Fibroblast of skin of left biceps (primary cell): ENCODE measurements at places on chromosomes 1 and 21.

DNA sequence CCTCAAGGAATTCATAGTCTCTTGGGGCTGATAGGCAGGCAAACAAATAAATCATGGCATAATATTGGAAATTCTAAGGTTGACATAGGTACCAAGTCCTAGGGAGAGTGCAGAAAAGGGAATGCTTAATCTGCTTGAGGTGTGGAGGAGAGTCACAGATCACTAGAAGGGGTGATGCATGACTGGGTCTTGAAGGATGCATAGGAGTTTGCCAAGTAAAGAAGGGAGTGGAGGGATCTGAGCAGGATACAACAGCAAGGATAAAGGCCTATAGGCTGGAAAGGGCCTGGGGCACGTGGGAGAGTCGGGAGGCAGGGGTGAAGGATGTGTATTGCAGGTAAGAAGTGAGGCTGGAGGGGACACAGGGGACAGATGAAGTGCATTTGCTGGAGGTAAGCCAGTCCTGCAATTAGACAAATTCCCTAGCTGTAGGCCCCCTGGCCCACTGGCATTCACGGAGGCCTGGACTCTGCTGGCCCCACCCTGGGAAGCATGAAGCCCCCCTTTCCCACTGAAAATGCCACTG, 15.9 kb downstream of the IGSF21 start:
- DNase-seq, result no peak

DNA sequence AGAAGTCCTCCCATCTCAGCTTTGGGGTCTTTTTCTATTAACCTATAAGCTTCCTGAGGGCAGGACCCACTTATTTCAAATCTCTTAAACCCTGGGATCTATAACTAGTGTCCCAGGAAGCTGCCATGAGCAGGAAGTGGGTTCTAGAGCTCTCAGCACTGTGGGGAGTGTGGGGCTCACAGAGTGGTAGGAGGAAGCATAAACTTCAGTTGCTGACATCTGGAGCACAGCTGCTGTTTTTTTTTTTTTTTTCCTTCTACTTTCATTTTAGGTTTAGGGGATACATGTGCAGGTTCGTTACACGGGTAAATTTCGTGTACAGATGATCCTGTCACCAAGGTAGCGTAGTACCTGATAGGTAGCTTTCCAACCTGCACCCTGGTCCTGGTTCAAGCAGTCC, 59.3 kb downstream of the AK4 start:
- no peak for DNase-seq

GRCh38 chr1:76477156-76477555, 390.1 kb upstream of the ST6GALNAC5 start:
- no peak for DNase-seq

DNA sequence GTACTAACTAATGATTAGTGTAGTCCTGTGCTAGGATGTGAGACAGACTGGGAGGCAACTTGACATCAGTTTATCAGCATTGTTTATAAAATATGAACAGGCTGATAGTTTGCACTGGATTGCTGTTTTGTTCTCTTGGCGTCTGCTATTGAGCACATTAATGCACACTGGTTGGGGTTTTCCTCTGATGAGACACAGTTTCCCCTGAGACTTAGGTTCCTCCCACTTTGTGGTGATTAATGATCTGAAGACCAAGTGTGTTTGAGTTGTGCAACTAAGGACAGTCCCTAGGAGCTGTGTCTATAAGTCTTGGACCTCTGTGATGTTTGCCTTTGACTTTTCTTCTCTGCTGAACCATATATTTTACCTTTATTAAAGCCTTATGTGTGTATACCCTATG, 1015.4 kb downstream of the AMY1C start:
- no peak for DNase-seq

DNA sequence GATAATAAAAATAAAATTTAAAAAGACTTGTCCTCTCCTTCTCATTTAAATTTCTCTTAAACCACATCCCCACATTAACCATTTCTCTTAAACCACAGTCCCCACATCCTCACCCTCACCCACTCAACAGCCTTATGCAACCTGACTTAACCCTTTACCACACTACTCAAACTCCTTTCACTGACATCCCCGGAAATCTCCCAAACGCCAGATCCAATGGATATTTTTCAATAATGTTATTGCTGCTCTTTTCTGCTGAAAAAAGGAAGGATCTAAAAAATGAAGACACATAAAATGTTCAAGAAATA, 54.2 kb upstream of the EEIG2 start:
- DNase-seq, result no peak

DNA sequence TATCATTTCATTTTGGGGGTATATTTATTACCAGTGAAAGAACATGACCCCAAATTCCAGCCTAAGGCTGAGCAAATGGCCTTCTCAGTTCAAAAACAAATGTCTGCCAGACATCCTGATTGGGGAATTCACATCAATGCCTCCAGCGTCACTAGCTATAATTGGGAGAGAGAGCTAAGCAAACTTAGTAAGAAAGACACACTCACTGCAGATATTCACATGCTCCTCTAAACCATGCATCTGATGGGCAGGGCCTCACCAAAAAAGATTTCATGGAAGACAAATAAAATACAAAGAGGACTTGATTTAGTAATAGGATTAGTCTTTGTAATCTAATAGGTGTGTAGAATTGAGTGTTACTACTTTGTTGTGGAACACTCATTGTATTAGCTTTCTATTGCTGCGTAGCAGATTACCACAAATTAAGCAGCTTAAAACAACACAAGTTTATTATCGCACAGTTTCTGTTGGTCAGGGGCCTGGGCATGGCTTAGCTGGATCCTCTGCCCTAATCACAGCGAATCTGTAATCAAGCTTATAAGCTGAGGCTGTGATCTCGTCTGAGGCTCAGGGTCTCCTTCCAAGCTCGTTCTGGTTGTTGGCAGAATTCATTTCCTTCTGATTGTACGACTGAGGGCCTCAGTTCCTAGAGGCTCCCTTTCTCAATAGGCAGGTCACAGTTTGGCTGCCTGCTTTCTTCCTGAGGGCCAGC, 243.0 kb downstream of the PBX1 start:
- DNase-seq, result no peak

DNA sequence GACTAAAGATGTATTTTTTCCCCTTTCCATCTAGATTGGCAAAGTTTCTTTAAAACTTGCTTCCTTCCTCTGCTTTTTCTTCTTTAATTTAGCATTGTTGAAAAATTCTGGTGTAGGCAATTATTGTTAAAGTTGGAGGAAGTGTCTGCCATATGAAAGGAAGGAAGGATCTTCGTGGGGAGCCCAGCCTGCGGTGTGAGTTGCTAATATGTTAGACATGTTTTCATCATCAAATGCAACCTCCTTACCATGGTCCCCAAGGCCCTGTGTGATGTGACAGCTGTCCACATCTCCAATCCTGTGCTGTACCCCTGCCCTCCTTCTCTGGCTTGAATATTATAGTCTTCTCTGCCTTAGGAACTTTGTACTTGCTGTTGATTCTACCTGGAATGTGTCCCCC, 81.0 kb upstream of the ZBTB18 start:
- DNase-seq, result no peak

- DNase-seq, result no peak
Measured at GRCh38 chr1:175803413-175803812, 60.0 kb upstream of the TNR start.

DNA sequence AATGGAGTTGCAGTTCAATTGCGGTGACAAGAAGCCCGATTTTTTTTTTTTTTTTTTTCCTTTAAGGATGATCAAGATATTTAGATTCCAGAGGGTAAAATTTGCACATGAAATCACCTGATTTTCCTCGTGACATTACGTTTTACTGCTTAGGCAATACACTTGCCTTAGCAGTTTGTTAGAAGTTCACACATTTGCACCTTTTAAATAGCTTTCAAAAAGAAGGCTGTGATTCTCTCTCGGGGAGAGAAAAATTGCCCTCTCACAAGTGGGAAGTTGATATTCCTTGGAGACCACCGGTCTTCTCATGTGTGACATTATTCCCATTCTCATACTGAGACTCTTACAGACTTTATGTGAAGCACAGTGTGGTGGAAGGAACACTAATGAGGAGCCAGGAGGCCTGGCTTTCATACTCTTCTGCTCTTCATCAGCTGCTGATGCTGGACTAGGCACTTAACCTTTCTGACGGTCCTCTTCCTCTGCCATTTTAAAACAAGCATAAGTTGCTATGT, 69.8 kb upstream of the HSPA13 start:
- no peak for DNase-seq

DNA sequence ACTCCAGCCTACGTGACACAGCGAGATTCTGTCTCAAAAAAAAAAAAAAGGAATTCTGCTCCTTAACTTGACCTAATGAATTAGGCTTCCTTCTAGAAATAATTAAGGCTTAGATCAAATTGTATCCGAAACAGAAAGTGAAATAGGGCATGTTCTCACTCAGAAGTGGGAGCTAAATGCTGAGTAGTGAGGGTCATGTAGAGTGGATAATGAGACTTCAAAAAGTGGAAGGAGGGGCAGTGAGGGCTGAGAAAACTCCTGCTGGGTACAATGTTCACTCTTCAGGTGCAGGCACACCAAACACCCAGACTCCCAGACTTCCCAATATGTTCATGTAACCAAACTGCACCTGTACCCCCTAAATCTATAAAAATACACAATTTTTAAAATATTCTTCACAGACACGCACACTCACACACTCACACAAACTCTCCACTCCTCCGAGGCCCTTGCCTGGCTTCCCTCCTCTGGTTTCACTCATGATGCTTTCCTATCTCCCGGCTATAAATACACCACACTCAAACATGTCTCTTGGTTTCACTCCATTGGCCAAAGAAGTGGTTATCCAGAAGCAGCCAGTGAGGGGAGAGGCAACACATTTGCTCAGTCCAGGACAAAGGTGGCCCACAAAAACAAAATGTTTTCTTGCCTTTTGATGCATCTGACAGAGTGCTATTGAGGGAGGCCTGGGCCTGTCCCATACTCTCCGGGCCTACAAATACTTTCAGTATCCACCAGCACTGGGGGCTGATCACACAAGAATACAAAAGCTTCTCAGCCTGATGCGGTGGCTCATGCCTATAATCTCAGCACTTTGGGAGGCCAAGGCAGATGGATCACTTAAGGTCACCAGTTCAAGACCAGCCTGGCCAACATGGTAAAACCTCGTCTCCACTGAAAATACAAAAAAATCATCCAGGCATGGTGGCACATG, 249.2 kb downstream of the TOMM20 start:
- no peak for DNase-seq

- DNase-seq, result peak; percentile 100
Measured at GRCh38 chr21:29130270-29130969, at the start of gene MAP3K7CL. TSS of gene MAP3K7CL (plus strand) at chr21:29130644. CDS start at chr21:29133345, 2,701 bp downstream.

- DNase-seq, result no peak
Measured at GRCh38 chr1:54834007-54834541, 33.0 kb upstream of the TTC22 start.

- no peak for DNase-seq
Measured at GRCh38 chr1:58586271-58586670, 9.2 kb upstream of the TACSTD2 start.

GRCh38 chr1:86582161-86582560, 35.3 kb downstream of the CLCA4 start:
- no peak for DNase-seq

GRCh38 chr1:38152351-38153065, 105.9 kb upstream of the POU3F1 start:
- DNase-seq, result no peak

DNA sequence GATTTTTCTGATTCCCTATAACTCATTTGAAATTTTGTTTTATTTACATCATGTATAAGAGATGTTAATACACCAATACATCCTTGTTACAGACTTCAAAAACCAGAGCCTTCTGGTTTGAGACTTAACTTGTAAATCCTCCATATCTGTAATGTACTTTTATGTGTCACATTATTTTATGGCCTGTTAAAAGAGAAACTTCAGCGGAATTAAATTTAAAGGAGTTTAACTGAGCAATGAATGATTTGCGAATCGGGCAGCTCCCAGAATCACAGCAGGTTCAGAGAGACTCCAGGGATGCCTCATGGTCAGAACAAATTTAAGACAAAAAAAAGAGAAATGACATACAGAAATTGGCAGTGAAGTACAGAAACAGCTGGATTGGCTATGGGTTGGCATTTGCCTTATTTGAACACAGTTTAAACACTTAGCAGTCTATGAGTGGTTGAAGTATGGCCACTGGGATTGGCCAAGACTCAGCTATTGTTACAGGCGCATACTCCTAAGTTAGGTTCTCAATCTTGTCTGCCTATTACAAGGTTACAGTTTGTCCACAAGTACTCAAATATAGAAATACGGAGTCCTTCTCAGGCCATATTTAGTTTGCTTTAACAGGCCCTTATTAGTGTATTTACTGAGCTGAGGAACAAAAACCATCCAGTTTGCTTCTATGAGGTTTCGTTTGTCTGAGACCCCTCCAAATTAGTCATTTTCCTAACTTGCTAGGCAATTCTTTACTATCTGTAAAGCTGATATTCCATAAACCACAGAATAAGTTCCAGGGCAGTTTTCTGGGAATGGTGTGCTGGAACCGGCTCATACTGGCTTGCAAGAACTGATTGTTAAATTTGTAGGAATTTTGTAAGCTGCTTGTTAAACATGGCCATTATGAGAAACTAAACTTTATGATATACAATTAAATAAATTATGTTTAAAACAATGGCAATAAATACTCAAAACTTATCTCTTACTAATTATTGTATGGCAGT, 56.2 kb upstream of the WDR26 start:
- DNase-seq, result no peak

- no peak for DNase-seq
Measured at GRCh38 chr1:173057984-173058383, 7.2 kb upstream of the TNFSF18 start.

DNA sequence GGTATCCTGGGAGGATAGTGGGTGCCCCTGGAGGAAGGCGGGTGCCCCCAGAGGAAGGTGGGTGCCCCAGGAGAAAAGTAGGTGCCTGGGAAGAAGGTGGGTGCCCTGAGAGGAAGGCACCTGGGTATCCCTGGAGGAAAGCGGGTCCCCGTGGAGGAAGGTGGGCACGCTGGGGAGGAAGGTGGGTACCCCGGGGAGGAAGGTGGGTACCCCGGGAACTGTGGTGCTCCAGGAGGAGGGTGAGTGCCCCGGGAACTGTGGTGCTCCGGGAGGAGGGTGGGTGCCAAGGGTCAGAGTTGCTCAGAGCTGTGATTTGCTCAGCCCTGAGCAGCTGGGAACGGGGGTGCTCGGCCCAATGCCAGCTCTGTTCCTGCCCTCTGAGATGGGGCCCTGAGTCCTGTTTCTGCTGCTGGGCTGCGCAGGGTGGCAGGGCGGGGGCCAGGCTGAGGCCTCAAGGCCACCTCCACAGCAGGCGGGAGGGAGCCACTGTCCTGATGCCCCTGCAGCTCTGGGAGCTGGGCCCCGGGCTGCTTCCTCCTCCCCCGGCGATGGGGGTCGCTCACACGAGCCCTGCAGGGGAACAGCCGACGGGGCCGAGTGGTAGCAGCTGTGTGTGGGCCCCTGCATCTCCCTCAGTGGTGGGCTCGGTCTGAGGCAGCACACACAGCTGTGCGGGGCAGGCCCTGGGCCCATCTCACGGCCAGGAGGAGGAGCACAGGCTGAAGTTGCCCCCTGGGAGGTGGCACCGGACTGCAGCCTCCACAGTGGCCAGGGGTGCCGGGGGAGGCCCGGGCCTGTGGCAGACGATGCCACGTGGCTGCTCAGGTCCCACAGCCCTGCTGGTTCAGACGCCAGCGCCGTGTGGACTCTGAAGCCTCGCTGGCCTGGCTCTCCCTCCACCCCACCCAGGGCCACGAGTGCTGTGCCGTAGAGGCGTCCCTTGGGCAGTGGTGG, 57.4 kb downstream of the SLX9 start:
- DNase-seq, result no peak

GRCh38 chr21:33388188-33388587, 15.0 kb upstream of the IFNGR2 start:
- DNase-seq, result no peak
